D721Med (cell line): ENCODE measurements at places on chromosomes 1 and 21.

GRCh38 chr1:219847215-219847855, 81.0 kb downstream of the SLC30A10 start:
- no peak for DNase-seq

DNA sequence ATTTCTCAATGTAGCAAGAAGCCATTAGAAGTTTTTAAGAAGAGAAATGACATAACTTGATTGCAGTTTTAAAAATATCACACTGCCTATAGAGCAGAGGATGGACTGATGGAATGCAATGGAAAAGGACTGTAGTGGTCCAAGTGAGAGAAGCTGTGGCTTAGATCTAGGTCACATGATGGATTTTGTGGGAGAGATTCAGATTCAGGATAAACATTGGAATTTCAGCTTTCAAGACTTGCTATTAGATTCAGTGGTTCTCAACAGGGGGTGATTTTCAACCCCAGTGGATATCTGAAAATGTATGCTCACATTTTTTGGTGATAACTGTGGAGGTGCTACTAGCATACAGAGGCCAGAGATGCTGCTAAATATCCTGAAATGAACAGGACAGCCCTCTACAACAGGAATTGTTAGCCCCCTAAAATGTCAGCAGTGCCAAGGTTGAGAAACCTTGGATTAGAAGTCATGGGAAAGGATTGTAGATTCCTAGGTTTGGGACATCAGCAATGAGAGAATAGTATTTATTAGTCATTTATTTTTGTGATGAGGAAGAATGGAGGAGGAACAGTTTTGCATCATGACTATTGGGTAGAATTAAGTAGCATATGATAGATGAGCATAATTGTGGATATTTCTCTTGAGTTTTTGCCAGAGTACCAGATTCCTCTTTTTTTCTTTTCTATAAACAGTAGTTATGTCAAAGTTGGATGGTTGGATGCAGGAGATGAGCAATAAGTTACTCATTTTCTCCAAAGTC, 30.1 kb upstream of the KCNK2 start:
- no peak for DNase-seq

DNA sequence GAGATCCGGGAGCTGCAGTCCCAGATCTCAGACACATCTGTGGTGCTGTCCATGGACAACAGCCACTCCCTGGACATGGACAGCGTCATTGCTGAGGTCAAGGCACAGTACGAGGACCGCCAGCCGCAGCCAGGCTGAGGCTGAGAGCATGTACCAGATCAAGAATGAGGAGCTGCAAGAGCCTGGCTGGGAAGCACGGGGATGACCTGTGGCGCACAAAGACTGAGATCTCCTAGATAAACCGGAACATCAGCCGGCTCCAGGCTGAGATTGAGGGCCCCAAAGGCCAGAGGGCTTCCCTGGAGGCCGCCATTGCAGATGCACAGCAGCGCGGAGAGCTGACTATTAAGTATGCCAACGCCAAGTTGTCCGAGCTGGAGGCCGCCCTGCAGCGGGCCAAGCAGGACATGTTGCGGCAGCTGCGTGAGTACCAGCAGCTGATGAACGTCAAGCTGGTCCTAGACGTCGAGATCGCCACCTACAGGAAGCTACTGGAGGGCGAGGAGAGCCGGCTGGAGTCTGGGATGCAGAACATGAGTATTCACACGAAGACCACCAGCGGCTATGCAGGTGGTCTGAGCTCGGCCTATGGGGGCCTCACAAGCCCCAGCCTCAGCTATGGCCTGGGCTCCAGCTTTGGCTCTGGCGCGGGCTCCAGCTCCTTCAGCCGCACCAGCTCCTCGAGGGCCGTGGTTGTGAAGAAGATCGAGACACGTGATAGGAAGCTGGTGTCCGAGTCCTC, 25.5 kb downstream of the ETV3L start:
- no peak for DNase-seq

DNA sequence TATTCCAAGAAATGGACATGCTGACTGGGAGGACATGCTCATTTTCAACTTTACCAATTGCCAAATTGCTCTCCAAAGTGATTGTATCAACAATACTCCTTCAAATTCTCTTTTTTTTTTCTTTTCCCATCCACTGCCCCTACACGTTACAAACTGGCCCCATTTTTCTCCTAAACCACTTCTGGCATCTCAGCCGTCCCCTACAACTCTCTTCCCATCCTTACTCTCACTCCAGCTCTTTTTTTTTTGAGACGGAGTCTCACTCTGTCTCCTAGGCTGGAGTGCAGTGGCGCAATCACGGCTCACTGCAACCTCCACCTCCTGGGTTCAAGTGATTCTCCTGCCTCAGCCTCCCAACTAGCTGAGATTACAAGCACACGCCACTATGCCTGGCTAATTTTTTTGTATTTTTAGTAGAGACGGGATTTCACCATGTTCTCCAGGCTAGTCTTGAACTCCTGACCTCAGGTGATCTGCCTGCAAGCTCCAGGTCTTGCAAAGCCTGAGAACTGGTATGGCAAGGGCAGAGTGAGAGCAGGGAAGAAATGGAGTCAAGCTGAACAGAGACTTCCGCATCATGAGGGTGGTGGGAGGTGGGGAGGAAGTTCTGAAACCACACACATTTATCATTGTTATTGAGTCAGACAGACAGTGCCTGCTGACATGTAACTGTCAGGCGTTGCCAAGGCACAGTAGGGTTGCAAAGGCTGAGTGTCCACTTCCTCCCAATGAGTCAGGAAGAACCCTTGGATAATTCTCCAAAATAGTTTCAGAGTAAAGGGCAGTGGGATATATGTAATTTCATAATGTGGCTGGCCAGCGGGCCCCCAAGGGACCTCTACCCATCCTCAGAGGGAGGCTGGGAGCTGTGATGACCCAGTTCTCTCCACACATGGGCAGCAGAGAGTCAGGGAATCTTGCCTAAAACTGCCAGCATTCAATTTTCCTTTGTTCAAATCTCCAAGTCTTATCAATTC, 17.4 kb downstream of the CELA3A start:
- no peak for DNase-seq

DNA sequence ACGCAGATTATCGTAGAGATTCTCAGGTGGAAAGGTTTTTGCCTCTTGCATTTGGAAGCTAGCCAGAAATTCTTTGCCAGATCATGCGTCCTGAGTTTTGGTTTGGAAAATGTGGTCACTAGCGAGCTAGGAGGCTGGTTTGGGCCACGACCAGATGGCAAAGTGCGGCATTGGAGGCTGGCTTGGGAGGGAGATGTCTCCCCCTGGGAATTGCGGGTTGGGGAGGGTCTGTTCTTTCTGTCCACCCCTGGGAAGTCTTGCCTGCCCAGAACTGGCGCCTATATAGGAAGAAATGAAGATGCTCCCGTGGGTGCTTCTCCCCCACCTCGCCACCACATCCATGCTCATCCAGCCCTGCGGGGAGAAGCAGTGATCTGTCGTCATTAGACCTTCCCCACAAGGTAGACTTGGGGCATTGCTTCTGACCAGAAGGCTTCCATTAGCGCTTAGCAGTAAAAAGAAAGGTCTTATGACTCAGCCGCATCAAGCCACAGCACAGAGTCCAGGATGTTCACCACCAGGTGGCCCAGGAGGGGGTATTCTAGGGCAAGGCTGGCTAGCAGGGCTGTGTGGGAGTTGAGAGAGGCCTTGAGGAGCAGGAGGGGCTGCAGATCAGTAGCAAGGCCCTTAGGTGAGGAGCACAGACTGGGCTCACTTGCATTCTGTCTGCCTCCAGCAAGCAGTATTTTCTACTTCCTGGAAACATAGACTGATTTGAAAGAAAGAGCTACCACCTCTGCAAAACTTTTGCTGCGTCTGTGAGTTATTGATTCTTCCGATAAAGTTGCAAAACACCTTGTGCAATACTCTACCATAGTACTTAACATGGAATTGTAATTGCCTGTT, 1.5 kb upstream of the PTP4A2 start:
- no peak for DNase-seq

DNA sequence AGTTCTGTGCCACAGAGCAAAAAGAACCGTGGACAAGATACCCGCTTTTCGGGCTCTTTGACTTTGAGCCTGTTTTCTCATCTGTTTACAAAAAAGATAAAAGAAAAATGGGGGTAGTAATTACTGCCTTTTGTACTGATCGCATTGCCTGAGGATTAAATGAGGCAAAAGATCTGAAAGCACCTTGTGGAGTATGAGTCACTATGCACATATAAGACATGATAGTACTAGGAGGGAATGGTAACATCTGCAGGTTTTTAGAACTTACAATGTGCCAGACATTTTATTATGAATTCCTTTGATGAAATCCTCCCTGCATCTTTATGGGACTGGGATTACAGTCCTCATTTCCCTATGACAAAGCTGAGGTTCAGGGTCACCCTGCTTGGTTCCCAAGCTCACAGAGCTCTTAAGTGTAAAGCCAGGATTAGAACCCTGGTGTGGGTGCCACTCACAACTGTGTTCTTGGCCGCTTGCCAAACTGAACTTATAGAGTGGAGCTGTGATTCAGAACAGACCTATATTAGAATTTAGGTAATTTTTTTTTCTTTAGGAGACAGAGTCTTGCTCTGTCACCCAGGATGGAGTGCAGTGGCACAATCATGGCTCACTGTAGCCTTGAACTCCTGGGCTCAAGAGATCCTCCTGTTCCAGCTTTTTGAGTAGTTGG, 1.8 kb downstream of the DISC1 start:
- DNase-seq, result no peak
